ENCODE measurements at places on chromosomes 2 and 18. TPM values are rescaled to one million over a fixed set of nuclear protein-coding genes. Genes with fewer than 3 reads are reported as not detected.

DNA sequence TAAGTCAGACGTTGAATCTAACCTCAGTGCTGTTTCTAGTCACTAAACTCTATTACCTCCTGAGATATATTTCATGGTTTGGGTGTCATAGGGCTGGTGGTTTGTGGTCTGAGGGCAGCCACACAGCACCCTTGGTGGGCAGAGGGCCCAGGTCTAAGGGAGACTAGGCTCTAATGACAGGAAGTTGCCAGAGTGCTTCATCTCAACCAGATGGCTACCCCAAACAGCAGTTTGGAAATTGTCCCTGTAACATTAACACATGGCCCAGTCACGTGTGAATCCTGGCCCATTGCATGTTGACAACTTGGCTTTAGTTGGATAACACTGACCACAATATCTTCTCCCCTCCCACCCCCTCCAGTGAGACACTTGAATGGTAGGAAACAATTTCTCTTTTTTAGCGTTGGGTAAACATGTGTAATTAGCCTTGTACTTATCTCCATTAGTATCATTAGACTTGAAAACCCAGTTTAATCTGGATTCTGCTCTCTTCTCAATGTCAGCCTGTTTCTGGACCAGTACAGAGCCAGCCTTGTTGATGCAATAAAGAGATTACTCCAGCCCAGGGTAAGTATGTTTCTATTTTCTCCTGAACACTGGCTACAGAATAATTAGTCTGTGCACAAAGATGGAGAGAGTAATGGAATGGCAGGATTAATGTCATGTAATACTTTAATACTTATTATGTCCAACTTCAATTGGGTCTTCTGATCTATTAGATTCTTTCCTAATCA, 187.8 kb upstream of the SIX3 start:
- no peak for DNase-seq

DNA sequence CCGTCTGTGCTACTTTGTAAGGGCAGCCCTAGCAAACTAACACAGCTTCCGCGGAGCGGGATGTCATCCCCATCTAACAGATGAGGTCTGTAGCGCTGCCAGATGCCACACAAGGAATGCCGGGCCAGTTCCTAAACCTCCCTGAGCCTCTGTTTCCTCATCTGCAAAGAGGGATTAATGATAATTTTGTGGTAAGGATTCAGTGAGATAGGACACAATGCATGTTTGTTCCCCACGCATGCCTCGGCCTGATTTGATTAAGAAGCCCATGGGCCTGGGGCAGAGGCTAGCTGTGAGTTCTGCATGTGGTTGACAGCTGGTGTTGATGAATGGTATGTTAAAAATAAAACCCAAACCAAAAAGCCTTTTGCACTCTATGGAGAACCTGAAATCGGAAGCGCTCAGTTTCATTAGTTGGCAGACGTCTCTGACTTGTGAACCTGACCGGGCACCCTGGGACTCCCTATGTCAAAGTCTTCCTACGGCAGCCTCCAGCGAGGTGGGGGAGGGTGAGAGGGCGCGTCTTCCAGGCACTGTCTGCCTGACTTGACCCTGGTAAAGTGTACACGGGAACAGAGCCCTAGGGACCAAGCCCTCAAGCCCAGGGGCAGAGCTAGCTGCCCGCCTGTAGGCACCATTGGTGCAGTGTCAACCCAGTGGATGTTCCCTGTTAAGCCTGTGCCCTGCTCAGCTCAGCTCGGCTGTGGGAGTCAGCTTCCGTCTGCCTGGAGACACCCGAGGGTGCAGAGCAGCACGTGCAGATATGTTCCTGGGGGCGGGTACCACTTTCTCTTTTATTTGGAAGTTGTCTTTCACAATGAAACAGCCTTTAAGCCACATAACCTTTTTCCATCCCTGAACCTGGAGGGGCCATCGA, 14.8 kb upstream of the INHBB start:
- no peak for DNase-seq

PAPOLG gene
- polyA plus RNA-seq, result 11.5 TPM

DNA sequence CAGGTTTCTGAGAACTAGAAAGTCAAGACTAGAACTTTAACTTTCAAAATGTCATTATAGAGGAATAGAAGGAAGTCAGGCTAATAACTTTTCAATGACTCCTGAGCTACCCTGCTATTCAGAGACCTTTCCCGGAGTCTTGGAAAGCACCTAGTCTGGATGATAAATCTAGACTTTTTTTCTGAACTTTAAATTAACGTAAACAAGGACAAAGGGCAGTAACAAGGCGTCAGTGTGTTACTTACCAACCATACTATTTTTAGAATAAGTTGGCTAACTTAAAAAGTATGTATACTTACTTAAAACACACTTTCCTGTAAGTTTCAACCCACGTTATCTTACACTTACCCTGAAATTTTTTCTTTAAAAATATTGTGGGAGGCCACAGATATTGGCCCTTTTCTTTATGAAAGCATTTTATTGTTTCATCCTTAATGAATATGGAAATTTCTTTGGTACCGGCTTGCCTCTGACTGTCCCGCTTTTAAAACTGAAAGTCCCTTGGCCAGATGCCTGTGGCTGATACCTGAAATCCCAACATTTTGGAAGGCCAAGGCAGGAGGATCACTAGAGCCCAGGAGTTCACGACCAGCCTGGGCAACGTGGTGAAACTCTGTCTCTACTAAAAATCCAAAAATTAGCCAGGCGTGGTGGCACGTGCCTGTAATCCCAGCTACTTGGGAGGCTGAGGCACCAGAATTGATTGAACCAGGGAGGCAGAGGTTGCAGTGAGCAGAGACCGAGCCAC, 9.7 kb downstream of the PMAIP1 start:
- DNase-seq, result no peak

GRCh38 chr2:12435430-12436222, 281.1 kb upstream of the TRIB2 start:
- no peak for DNase-seq

GPAT2 gene
- 4.2 TPM for polyA plus RNA-seq

DNA sequence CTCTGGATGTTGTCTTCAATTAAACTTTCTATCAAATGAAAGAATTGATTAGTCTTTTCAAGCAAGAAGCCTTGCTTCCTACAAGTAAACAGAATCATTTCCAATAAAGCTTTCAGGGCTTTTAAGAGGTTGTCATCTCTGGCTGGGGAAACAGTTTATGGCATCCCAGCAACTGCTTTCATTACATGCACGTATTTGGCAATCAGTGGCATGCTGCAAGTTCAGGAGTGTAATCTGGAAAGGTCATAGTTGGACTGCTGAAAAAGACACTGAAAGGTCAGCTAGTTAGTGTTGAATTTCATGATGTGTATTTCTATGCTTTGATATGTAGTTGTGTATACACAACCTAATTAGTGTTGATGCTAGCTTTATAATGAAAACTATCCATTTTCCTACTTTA, 332.9 kb downstream of the DSC3 start:
- no peak for DNase-seq

- DNase-seq, result no peak
These were observed 111.7 kb downstream of the RTP5 start for GRCh38 chr2:241981076-241981700.

DNA sequence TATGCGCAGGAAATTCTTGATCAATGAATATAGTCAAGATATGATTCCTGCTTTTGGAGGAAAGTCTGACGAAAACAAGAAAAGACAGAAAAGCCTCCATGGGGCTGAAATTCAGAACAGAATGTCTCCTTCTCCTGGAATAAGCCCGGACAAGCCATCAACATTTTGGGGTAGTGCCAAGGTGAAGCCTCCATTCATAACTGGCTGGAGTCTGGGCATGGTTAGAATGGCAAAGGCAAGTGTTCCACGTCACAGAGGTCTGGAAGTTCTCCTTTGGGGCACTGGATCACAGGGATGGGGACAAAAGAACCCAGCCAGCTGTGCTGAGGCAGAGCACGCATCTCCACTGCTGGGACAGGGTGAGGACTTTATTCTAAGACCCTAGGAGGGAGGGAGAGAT, 505.7 kb downstream of the CMPK2 start:
- no peak for DNase-seq

TDRD15 gene
- not detected for polyA plus RNA-seq

DNA sequence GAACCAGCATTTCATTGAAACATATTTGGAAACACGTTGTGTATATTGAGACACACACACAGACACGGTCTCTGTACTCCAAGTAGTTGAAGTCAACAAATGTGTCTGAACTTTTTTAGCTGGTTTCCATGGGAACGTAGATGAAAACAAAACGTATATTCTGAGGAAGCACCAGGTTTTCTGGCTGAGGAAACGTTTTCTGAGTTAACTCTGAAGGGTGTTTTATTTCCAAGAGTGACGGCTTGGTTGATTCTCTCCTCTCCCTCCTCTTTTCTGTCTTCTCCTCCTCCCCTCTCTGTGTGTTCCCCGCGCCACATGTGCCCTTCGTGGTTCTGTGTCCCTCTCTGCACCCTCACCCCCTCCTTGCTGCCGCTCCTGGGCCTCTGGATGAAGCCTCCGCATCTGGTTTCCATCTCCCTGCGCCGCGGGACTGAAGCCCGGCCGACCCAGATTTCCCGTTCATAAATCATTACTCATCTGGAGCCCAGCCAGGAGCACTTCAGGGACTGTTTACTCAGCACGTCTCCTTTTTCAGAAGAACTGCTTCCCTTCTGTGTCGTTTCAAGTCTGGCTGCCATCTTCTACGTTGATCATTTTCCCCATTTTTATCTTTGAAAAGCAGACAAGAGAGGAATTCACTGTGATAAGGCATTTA, 122.7 kb downstream of the COL6A3 start:
- DNase-seq, result peak; percentile 0

- DNase-seq, result no peak
These were observed 22.5 kb downstream of the LIPG start for GRCh38 chr18:49584394-49584793.

DNA sequence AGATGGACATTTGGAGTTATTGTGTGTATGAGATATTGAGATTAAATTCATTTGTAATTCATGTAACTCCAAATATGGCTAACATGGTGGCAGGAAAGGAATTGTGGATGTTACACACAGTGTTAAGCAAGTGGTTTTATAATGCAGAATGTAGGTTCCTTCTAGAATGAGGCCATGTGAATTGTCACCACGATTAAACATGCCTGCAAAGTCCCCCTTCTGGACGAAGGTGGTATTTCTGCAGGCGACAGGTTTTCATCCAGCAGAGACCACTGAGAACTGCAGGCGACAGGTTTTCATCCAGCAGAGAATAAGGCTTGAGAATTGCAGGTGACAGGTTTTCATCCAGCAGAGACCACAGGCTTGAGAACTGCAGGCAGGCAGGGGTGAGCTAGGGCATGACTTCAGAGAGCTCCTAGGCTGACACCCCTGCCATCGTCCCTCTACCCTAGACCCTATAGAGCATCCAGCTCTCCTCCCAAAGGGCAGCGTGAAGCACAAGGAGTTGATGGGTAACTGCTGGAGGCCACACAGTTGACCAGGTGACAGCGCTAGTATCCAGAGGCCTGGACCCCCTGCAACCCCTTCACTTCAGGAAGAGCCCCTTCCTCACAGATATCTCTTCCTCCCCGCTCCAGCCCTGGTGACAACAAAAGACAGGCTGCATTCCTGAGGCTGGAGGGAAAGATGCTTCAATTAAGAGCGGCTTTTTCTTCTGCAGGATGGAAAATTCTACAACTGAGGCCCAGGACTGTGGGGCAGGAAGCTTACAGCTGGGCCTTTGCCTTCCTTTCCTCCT, 175.8 kb downstream of the LOXHD1 start:
- DNase-seq, result peak; percentile 27

SCYGR4 gene
- polyA plus RNA-seq, result not detected

DNA sequence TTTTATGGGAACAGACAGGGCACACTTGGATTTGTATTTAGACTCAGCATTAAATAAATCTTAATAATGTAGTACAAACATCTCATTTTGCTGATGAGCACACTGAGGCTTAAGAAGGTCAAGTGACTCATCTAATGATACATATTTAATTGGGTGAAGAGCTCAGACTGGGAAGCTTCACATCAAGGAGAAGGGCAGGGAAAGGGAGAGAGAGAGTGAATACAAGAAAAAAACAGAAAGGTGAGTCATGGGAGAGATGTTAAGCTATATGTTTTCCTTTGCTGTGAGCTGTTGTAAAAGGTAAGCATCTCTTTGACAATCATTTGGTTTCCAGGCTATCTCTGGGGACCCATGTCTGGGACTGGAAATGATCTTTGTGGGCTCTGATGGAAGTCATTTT, 277.8 kb downstream of the SETBP1 start:
- no peak for DNase-seq

GRCh38 chr2:101152272-101153076, 1.3 kb upstream of the TBC1D8 start:
- DNase-seq, result no peak
